ENCODE measurements at places on chromosomes 7 and 10. TPM values are rescaled to one million over a fixed set of nuclear protein-coding genes. Genes with fewer than 3 reads are reported as not detected.

The LRRC18 gene
- polyA plus RNA-seq = not detected

The SPDYE8 gene
- not detected for polyA plus RNA-seq

The VIPR2 gene
- polyA plus RNA-seq = not detected

The FEZF1 gene
- polyA plus RNA-seq = not detected

The AZGP1 gene
- polyA plus RNA-seq = not detected

The BMPER gene
- 5.8 TPM for polyA plus RNA-seq

Measured in A549 (cell line).